ENCODE measurements at places on chromosomes 4 and X.

DNA sequence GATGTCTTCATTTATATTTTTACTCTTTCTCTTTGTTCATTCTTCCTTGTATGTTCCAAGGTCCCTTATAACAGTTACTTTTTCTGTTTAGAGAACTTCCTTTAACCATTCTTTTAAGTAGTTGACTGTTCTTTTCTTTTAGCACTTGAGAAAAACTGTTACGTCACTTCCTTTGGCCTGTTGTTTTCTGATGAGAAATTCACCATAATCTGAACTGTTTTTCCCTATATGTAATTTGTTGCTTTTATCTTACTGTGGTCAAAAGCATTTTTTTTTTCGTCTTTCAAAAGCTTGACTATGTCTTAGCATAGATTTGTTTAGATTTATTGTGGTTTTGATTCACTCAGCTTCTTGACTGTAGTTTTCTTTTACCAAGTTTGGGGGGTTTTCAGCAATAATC lies 1660.3 kb upstream of the PCDH10 start:
- DNase-seq = no peak

- no peak for DNase-seq
Measured at GRCh38 chrX:109036624-109037023, 300.3 kb upstream of the IRS4 start.

- no peak for DNase-seq
Measured at GRCh38 chr4:8355306-8355705, 85.2 kb downstream of the ACOX3 start.

- no peak for DNase-seq
Measured at GRCh38 chr4:99361268-99361898, 8.8 kb upstream of the ADH1C start.

DNA sequence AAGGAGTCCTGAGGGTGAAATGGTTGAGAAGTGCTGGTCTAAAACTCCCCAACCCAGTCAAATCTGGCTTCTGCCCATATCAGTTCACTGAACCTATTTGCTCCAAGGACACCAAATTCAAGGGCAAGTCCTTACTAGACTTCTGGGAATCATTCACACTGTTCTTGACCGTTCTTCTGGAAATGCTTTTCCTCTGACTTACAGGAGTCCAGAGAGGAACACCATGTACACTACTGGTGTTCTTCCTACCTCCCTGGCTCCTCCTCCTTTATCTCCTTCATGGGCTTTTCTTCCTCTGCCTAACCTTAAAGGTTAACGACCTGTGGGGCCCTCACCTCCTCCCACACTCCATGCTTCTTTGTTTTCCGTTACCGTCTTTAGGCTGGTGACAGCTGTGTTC lies 281.3 kb downstream of the FRMPD4 start:
- no peak for DNase-seq

DNA sequence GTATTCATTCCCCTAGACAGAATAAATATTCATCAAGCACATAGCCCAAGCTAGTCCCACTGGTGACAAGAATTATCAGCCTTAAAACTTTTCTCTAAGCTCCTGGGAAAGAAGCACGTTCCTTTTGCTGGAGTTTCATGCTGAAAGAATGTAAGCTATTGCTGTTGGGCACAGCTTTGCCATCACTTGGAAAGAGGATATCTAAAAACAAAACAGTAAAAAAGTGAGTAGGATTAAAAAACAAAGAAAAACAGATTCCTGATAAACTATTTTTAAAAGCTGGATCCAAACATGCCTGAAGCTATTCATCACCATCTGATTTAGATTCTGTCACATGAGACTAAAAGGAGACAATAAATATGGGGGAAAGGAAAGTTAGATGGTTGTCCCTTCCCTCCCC lies 176.8 kb downstream of the SCFD2 start:
- no peak for DNase-seq

DNA sequence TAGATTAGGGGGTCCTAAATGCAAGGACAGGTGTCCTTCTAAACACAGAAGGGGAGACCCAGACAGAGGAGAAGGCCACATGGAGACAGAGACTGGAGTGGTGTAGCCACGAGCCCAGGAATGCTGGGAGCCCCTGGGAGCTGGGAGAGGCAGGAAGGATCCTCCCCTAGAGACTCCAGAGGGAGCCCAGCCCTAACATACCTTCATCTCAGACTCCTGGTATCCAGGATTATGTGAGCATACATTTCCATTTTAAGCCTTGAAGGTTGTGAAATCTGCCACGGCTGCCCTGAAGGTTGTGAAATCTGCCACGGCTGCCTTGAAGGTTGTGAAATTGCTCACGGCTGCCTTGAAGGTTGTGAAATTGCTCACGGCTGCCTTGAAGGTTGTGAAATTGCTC lies 148.4 kb downstream of the ASMT start:
- DNase-seq = no peak

DNA sequence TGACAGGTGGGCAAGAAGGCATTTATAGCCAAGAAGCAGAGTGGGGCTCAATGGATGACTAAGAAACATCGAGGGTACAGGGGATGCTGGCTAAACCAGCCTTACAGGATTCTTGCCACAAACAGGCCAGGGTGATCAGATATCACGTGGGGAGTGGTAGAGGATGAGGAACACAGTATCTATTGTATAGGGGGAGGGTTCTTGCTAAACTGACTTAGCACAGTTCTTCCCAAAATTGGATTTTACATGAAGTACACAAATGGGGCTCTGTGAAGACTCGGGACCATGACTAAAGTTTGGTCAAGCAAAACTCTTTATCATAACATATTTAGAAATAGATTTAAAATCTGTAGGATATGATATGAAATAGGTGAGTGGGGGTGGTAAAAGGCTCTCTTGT lies 144.0 kb upstream of the ATOH1 start:
- peak; percentile 48 for DNase-seq

DNA sequence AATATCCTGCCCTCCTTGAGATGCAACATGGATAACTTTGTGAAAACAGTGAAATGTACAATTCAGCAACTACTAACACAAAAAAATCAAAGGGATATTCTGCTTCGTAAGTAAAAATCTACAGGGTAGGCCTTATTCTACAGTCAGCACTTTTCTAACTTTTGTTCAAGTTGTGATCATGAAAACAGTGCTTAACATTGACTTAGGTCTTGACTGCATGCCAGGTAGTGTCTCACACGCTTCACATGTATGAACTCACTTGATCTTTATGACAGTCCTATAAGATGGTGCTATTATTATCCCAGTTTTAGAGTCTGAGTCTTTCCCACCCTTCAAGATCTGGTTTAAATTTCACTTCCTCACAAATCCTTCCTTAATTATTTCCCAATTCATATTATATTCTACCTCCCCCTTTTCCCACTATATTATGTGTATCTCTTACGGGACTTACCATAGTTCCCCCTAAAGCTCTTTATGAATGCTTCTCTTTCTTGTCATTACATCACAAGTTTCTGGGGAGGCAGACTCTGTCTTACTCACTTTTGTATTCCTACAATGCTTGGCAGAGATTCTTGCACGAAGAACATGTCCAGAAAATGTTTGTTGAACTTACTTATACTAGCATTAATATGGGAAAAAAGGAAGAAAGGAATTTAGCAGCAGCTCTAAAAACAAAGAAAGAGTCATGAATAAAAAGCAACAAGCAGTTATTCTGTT lies 179.8 kb downstream of the SCFD2 start:
- DNase-seq = peak; percentile 57

DNA sequence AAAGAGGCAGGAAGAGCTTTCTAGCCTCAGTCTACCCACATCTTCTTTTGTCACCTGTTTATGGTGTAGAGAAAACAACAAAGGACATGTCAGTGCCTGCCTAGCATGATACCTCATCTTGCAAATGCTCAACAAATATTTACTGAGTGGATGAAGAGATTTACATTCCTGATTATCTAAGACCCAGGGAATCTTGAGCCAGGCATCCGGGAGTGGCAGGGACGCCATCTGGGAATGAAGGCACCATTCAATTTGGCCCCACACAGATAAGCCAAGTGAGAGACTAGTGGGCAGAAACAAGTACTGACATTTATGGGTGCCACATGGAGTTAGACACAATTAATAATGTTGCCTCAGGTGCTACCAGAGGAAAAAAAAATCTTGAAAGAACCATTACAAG lies 36.8 kb upstream of the CASK start:
- DNase-seq = no peak

- no peak for DNase-seq
Measured at GRCh38 chr4:184262901-184263300, 45.2 kb upstream of the ENPP6 start.

DNA sequence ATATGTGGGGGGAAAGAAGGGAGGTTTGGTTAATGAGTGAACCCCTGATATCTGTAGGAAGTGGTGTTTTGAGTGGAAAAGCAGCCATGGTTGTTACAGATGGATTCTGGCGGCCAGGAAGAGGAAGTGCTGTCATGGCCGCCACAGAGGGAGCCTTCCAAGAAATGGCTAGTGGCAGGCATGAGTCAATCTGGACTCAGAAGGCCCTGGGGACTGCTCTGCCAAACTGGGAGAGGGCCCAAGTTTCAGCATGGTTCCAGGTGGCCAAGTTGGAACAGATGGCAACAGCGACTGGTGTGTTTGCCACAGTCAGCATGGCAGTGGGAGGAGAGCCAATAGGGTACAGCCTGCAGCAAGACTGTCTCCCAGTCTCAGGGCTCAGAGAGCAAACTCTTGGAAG lies 32.5 kb downstream of the ETDB start:
- no peak for DNase-seq

DNA sequence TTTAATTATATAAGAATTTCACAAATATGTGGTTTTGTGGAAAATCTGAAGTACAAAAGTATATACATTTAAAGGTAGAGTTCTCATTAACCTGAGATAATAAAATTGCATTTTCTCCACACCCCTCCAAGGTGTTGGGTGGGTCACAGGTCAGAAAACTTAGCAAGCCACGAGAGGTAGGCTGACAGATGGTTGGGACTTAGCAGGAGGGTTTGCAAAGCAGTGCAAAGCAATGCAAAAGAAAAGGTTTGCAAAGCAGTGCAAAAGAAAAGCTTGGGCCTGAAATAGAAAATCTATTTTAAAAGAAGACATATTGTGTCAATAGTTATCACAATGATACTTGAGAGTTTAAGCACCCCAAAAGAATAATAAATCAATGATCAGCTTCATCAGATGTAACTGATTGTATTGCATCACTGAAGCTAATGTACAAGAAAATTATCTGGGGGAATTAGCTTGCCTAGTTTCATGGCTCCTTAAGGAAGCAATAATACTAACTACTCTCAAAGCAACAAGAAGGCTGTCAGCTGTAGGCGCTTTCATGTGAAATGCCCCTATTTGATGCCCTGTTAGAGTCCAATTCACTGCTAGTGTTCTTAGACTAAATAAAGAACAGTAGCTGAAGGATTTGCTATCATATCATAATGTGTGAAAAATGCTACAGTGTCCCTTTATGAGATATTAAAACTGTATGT lies 319.5 kb downstream of the KCNIP4 start:
- no peak for DNase-seq

DNA sequence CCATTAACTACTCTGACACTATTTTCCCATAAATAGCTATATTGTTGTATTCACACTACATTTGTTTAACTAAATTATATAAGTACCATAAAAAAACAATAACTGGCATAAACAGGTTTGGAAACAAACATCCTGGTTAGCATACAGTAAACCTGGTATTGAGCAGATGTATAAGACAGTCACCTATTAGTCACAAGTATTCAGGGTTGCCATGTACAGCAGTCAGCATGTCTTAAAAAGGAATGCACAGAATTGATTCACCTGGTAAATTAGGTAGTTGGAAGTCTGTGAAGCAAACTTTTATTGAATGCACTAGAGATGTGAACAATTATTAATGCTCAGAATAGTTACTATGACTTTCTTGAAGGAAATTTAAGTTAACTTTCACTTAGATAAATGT lies 137.9 kb downstream of the FAM13A start:
- DNase-seq = no peak

- no peak for DNase-seq
Measured at GRCh38 chr4:138190452-138190858, 51.7 kb downstream of the SLC7A11 start.

DNA sequence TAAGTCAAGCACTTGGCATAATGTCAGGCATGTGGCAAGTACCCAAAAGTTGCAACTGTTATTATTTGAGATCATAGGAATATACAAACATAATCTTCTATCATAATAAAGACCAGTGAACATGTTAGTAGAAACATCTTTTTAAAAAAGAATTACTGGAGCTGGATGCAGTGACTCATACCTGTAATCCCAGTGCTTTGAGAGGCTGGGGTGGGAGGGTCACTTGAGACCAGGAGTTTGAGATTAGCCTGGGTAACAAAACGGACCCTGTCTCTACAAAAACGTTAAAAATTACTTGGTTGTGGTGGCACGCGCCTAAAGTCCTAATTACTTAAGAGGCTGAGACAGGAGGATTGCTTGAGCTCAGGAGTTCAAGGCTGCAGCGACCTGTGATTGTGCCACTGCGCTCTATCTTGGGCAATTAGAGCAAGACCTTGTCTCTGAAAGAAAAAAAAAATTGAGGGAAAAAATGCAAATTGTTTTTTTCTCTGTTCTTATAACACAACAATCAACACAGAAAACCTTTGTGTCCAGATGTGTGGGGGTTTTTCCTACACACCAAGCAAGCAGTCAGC lies 284.3 kb downstream of the ARHGAP10 start:
- no peak for DNase-seq

- DNase-seq = no peak
Measured at GRCh38 chr4:151459375-151459774, 50.4 kb downstream of the FHIP1A start.

DNA sequence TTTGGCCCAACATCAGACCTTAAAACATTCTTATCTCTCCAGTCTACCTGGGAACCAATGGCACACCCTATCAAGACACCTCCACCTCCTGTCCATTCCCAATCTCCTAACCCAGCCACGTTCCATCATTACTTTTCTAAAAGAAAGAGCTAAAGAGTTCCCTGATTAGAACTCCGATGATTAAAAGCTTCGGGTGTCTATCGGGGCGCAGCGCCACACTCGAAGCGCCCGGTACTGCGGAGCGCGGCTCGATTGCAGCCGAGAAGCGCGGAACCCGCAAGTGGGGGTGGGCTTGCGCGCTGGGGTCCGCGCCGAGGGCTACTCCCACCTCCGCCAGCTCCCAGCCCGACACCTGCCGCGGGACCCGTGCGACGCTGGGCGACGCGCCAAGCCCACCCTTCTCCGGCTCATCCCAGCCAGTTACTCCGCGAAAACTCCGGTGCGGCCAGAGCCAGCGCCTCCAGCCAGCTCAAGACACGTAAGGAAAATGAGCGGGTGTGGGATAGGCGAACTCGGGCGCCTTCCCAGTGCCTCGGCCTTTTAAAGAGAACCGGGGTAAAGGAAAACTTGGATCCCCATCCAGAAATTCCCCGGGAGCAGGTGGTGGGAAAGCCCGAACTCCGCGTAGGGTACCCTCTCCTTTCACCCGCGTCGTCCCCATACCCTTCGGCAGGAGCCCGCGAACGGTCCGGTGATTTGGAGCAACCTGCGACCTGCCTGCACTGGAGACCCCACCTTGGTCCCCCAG lies 593 bp downstream of the NPY1R start:
- DNase-seq = peak; percentile 18

GRCh38 chrX:104913348-104913747 lies 307.1 kb downstream of the TEX13A start:
- no peak for DNase-seq

- DNase-seq = no peak
Measured at GRCh38 chrX:128057421-128057820, 5.2 kb upstream of the ACTRT1 start.

GRCh38 chr4:41819621-41820020 lies 71.1 kb upstream of the PHOX2B start:
- no peak for DNase-seq
